ENCODE measurements at places on chromosomes 4 and X. TPM values are rescaled to one million over a fixed set of nuclear protein-coding genes. Genes with fewer than 3 reads are reported as not detected.

PDS5A gene
- total RNA-seq = 69.3 TPM

GRCh38 chrX:38891641-38892413 is 90.6 kb downstream of the MID1IP1 start:
- no peak for DNase-seq

SRPK3 gene
- 0.08 TPM for total RNA-seq

DNA sequence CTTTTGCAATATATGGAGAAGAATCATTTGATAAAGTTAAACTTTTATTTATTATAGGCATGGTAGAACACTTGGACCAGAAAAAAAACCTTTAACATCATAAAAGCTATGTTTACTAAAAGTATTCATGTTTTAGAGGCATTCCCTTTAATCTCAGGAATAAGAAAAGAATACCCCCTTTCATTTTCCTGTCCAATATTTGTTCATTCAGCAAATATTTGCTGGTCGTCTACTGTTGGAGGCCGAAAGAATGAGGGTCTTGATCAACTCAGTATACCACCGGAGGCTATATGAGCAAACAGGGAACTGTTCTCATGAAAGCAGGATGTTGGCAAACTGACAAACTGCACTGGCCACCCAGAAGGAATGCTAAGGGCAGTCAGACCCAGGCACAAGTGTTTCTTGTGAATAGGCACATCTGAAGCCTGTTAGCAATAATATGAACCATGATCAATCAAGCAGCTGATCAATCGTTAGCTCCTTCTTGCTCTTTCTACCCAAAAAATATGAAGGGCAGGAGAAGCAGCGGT is 480.8 kb upstream of the FAT1 start:
- DNase-seq = no peak

GRCh38 chr4:160235771-160236170 is 1132.9 kb downstream of the RAPGEF2 start:
- no peak for DNase-seq
